Transverse colon (tissue), 4 donors: ENCODE measurements at places on chromosomes 7 and 10.
A peak's percentile ranks its signal among the peaks of the same experiment; 100 is the strongest.

DNA sequence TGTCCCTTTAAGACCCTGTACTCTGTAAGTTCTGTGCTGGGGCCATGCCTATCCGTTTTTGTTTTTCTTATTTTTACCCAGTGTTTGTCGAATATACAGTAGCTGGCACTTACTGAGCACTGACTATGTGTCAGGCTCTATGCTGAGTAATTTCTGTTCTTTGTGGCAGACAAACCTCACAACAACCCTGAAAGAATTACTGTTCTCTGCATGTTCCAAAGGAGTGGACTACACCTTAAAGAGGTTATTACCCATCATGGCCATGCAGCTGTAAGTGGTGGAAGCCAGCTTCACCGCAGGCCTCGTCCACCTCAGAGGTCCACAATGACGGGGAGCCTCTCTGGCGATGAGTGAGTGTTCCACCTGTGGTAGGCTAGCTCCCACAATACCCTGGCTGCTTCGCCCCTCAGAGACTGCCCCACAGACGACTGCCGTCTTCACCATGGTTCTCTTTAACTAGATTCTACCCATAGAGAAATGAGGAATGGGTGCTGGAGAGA lies 30.1 kb upstream of the RBM20 start:
- DNase-seq, result no peak

- no peak for DNase-seq
Observed at GRCh38 chr10:124649214-124649613, 95.0 kb downstream of the FAM53B start.

DNA sequence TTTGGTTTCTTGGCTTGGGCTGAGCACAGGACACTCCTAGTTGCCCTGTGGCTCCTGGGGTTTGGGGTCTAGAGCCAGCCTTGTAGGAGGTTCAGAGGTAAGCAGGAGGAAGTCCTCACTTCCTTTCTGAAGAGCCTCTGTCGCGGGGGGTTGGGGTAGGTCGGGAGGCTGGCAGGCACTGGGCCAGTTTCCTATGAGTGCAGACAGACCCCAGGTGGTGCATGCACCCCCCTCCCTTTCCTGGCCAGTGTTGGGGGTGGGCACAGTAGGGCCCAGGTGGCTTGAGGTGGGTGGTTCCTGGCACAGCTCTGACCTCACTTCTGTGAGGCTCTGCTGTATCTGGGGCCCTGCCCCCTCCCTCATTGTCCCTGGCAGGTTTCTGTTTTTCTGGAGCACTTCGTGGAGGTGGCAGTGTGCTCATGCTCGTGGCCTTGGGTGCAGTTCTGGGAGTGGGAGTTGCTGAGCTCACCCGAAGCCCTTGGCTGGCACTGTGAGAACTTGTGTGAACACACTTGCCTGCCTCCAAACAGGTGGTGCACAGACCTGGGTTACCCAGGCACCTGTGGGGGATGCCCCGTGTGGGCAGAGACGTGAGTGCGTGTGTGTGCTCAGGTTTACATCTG lies 1.8 kb downstream of the PALD1 start:
- peak; percentile 46 for DNase-seq

GRCh38 chr7:151832138-151832537 lies 44.8 kb downstream of the PRKAG2 start:
- no peak for DNase-seq

GRCh38 chr10:132560241-132560731 lies 22.7 kb downstream of the INPP5A start:
- no peak for DNase-seq

GRCh38 chr7:4527988-4528636 lies 154.0 kb upstream of the FOXK1 start:
- no peak for DNase-seq

DNA sequence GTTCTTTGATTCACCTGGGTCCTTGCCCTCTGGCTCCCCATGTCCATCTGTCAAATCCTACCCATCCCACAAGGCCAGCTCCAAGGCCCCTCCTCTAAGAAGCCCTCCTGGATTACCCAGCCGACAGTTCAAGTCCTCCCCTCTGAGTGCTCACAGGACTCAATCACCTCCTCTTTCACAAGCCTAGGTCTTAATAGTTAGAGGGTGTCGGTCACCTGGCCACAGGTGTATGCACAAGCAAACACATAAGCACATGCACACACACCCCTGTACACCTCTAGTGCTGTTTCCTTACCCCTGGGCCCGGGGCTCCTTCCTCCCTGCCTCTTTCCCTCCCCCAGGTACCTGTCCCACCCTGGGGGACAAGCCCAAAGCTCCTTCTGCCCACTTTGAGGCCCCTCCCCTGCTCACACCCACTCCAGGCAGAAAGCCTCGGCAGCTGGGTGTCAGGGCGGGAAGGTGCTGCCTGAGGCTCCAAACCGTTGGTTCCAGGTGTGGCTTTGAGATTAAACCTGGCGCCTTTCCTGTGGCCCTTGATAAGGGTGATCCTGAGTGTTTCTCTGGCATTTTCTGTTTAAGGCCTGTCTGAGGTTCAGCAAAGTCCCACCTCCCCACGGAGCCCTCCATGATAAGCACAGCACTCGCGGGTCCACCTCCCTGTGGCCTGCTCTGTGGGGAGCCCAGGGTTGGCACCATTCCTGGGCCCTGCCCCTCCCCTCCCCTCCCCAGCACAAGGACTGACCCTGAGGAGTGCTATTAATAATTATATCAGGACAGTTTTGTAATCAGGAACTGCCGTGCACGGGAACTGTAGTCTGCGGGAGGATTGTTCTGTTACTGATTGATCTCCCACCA lies 14.6 kb upstream of the AQP1 start:
- DNase-seq, result no peak

DNA sequence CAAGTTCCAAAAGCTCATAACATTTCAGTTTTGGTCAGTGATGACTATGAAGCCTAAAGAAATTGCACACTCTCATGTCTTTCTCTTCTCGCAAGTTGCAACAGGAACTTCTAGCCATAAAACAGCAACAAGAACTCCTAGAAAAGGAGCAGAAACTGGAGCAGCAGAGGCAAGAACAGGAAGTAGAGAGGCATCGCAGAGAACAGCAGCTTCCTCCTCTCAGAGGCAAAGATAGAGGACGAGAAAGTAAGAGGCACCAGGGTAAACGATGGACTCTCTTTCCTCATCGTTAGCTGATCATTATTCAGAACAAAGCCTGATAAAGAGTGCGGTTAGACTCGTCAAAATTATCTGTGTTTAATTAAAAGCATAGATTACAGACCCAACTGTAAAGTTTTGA lies 94.7 kb downstream of the HDAC9 start:
- DNase-seq, result no peak

DNA sequence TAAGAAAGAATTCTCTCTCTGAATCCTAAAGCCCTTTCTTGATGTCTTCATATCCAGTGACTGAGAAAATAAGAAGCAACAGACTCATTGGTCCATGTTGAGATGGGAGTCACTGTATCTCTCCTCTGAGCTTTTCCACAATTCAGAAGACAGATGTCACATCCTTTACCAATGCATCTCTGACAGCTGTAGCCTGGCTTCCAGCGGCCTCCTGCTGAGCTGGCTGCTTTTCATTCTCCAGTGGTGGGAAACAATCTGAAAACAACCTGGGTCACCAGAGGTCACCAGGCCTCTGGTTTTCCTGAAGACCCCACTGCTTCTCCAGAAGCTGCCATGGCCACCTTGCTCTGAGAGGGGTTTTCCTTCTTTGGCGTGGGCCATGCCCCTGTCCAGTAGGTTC lies 18.3 kb upstream of the RPA3 start:
- no peak for DNase-seq

DNA sequence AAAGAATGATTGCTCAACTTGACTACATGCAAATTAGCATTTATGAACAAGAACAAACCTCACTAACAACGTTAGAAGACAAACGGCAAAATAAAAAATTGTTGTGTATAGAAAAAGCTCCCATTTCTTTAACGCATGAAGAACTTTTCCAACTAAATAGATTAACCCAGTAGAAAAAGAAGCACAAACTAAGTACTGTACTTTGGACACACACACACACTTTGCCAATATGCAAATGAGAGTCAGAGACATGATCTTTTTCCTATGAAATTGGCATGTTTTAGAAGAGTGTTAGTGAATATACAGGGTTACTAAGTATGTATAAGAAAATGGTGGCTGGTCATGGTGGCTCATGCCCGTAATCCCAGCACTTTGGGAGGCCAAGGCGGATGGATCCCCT lies 355.6 kb downstream of the SH2D4B start:
- DNase-seq, result no peak

- DNase-seq, result no peak
Observed at GRCh38 chr10:12637649-12638048, 288.3 kb downstream of the CAMK1D start.

DNA sequence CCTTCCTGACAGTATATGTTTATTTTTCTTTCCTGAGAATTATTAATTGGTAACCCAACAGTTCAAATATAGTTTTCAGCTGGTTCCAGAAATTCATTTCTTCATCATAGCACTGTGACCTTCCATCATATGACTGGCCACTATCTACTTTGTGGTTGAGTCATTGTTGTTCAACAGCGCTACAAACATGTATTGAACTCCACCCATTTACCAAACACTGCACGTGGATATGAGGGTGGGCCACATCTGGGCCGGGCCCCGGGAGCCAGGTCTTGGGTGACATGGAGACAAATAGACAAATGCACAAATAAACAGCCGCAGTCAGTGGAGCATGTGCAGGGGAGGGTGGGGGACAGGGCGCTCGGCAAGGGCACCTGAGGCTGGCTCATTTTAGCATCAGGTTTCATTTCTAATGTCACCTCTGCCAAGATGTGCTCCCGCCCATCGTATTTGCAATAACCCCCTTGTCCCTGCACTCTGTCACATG lies 24.0 kb upstream of the EEPD1 start:
- peak; percentile 59 for DNase-seq

DNA sequence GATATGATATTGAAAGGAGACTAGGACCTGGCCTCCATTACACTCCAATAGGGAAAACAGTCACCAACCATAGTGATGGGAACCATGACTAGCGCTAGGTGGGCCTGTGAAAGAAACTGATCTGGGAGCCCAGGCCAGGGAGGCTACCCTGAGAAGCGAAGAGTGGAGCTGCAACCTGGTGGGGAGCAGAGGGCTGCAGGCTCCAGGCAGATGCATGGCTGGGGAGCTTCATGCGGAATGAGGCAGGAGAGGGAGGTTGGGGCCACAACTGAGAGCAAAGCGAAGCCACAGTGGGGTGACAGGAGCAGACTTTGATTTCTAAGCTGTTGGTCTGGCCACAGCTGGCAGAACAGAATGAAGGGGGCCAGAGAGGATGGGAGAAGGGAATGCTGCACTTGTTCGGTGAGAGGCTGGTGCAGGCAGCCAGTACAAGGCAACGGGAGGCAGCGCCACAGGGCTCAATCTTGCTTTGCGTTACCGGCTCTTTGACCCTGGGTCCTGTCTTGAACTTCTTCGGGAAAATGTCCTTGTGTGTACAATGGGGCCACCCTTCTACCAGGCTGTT lies 88.4 kb downstream of the TACC2 start:
- DNase-seq, result no peak

DNA sequence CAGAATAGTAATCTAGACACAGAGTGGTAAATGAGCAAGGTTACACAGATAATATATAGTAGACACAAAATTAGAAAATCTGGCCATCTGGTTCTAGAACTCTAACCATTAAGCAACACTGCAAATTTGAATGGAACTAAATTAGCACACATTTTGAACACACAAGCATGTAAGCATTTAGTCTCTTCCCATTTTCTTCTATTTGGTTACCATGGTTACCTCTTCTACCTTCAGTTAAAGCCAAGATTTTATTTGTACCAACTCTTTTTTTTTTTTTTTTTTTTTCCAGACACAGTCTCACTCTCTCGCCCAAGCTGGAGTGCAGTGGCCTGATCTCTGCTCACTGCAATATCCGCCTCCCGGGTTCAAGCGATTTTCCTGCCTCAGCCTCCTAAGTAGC lies 790.5 kb downstream of the MAGI2 start:
- DNase-seq, result no peak

GRCh38 chr10:17847585-17848296 lies 38.6 kb downstream of the MRC1 start:
- DNase-seq, result no peak

GRCh38 chr7:37448011-37448635 lies 541 bp downstream of the ELMO1 start:
- DNase-seq, result peak; percentile 17

GRCh38 chr10:79304479-79305087 lies 42.7 kb upstream of the PPIF start:
- DNase-seq, result no peak

DNA sequence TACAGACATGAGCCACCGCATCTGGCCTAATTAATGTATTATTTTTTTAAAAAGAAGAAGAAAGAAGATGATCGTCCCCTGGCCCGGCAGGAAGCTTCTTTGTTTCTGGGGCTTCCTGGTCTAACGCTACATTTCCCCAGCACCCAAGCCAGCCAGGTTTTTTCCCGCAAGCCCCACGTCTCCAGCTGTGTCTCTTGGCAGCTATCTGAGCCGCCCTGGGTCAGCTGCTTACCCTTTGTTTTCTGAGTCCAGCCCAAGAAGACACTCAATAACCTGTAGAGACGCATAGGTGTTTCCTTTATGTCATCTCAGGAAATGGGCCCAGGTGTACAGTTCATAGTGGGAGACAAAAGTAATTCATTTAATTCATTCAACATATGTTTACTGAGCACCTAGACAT lies 110.2 kb downstream of the MTPAP start:
- DNase-seq, result no peak

DNA sequence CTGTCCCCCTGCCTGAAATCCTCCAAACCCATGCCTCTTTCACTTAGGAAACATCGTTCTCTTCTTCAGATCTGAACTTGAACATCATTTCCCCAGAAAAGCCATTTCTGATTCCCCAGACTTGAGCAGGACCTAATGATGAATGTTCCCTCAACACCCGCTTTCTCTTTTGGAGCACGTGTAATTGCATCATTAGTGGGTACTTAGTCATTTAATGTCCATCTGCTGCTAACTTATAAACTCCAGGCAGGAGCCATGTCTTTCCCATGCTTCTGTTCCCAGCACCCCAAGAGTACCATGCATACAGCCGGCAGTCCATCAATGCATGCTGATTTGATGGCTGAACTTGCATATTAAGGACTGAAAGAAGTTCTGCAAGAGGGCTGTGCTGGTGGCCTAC lies 36.5 kb upstream of the ECHDC3 start:
- DNase-seq, result no peak

DNA sequence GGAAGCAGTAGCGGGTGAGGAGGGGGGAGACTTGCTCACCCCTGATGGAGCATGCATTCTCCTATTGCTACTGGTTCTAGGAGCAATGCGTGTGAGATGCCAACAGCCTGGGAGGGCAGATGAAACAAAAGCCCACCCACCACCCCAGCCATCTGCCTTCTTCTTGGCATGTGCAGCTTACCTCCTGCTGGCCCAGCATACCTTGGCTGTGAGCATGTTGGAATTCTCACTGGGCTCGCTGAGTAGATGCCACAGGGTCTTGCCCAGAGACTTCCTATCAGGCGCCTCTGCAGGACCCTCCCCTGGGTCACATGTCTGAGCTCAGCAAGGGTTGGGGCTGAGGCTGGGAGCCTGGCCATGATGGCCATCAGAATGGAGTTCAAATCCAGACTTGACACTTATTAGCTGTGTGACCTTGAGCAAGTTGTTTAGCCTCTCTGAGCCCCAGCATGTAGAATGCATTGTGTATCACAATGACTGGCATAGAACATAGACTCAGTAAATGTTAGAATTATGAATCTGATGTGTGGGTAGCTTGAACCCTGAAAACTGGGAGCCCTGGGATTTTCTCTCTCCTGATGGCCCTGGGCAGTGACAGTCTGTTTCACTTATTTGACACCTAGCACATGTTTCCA lies 38.2 kb downstream of the CDH23 start:
- no peak for DNase-seq

GRCh38 chr7:150803161-150803860 lies 2.7 kb downstream of the TMEM176A start:
- DNase-seq, result peak; percentile 44
